Stimulated activated CD8-positive, alpha-beta memory T cell treated with anti-CD3 and anti-CD28 coated beads, Interleukin-7, amount 100 ng/mL, for 1 hour (primary cell): ENCODE measurements at places on chromosomes 4 and X.

DNA sequence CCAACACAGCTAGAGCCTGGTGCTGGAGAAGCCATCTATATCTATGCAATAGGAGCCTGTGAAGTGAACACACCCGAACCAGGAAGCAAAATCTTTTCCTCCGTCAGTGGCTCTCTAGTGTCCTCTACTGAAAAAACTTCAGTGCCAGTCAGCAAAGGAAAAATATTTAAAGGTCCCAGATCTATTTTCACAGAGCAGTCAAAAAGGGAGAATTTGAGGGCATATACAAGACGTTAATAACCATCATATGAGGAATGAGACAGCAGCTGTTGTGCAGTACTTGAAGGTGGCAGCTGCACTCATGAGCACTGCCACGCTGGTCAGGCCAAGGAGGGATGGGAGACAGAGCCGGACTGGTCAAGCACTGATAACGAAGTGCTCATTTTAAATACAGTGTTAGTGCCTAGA, 14.4 kb downstream of the MCUB start:
- DNase-seq = no peak

- no peak for DNase-seq
Observed at GRCh38 chrX:79167462-79167861, 23.0 kb downstream of the GPR174 start.

- DNase-seq = no peak
Observed at GRCh38 chr4:165621983-165622382, 243.2 kb downstream of the CPE start.

DNA sequence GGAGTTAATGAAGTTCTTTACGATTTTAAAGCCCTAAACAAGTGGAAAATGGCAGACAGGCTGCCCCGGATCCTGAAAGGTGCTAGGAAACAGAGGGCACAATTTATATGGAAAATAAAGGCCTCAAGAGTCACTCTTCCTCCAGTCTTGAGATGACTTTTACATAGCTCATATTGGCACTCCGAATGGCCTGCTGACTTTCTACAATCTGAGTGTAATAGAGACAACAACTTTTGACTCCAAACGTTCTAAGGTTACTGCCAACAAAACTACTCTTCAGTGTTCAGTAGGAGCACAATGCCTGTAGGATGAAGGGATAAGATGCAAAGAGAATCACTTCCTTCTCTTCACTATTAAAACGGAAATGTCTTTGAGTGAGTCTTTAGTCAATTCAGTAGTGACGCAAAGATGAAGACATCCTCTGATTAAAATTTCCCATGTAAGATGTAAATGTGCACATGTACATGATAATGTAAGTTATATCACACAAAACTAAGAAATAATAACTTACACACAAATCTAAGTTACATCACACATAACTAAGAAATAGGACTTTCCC, 40.5 kb downstream of the VEGFC start:
- DNase-seq = no peak

DNA sequence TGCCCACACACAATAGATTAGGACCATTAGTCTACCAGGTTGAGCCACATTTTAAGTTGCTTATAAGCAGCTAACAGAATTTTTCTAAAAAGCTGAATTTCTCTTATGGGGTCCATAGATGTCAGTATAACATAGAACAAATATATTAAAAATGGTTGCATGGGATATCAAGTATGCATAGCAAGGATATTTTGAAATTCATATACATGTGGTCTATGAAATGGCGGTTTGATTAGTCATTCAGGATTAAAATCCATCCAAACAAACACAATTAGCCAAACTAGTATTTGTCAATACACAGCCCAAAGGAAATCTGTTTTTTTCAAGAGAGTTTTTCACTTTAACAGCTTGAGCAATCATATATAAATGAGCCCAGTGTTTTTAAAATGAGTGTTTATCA, 33.5 kb upstream of the AMOT start:
- DNase-seq = no peak

DNA sequence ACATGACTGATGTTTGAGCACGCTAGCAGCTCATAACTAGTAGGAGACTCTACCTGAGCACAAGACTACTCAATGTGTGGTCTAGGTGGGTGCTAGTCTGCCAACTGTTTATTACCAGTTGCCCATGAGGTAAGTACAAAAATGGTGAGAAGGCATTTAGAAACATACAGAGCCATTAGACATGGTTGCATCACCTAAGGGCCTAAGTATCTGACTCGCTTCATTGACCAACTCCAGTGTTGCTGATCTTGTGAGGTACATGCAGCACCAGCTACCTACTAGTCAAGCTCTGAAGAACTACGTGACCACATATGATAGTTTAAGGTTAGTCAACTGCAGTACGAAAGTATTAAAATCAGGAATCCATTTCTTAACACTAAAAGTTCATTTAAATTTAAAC, 39.9 kb downstream of the APBB2 start:
- DNase-seq = no peak

GRCh38 chrX:72348247-72348979, 42.7 kb upstream of the CITED1 start:
- no peak for DNase-seq

DNA sequence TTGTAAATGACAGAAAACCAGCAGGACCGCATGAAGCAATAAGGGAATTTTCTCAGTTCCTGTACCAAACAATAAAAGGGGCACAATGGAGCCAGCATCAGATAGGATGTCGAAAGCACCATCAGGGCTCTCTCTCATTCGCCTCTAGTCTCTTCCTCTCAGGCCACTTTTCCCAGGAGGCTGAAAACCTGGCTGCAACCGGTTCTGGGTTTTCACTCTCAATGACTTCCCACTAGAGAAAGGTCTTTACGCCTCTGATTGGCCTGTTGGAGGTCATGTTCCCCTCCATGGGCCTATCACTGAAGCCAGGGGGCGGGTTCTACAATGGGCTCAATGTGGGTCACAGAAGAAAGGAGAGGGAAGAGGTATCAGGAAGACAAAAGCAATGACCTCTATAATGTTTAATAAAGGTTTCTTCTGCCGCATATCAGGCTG, 29.3 kb downstream of the ZNF827 start:
- DNase-seq = no peak

- DNase-seq = no peak
Observed at GRCh38 chr4:72827968-72828367, 241.5 kb downstream of the COX18 start.

- no peak for DNase-seq
Observed at GRCh38 chr4:73161527-73162185, 92.1 kb upstream of the COX18 start.

GRCh38 chrX:111470681-111471403, 40.6 kb upstream of the SERTM2 start:
- DNase-seq = no peak

DNA sequence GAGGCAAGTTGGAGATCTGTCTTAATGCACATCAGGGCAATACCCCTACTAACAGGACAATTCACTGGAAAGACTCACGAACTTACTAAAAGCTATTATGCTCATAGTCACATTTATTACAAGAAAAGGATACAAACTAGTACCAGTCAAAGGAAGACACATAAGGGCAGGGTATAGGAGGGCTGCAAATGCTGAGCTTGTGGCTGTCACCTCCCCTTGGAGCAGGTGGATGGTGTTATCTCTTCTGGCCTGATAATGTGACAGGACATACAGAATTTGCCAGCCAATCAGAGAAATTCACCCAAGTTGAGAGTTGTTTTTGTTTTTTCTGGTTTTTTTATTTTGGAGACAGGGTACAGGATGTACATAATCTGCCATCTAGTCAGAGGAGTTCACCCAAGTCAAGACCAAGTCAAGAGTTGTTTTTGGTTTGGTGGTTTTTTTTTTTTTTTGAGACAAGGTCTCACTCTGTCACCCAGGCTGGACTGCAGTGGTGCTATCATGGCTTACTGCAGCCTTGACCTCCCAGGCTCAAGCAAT, 8.8 kb downstream of the HERC5 start:
- DNase-seq = no peak

GRCh38 chr4:173543266-173543665, 13.2 kb upstream of the HAND2 start:
- DNase-seq = no peak

DNA sequence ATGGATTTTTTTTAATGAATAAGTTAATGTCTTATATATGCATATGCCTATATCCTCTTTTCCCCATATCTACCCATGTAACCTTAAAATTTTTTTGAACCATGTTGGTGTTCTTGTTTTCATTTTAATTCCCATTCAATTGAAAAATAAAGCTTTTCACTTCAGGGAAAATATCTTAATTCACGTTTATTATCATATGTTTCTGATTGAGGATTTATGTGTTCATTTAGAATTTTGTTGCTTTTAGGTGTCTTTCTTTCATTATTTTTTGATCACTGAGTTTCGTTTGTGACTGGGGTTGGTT, 29.1 kb downstream of the HADH start:
- DNase-seq = no peak

- DNase-seq = no peak
Observed at GRCh38 chr4:89099034-89099433, 12.3 kb upstream of the TIGD2 start.

DNA sequence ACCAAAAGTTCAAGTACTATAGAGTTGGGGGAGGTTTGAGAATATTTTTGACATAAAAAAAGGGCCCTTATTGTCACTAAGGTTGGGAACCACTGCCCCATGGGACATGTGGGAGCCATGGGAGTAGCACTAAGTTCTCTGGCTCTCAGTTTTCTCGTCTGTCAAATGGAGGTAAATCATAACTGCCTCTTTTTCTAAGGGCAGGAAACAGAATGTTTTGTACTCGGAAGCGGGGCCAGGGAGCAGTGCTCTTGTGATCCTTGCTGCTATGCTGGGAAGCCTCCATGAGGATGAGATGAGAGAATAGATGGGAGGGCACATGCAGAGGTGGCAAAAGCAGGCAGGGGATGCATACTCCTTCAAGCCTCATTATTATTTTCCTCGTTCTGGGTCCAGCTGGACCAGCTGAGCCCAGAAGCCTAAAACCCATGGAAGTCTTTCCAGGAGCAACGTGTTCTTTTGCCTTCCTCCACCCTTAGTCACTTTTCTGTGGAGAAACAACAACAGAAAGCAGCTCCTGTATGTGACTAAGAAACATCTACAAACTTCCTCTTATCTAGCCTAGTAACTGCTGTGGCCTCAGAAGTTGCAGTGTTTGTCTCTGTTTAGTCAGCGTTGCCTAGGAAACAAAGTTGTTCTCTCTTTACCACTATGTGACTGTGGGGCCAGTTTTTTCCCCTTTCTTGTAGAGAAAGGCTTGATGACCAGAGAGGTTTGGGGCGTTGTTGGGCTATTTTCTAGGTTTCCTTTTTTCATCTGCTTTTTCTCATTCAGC, 64.8 kb downstream of the TSC22D3 start:
- DNase-seq = no peak

- DNase-seq = no peak
Observed at GRCh38 chrX:27555514-27555913, 34.6 kb upstream of the DCAF8L2 start.

DNA sequence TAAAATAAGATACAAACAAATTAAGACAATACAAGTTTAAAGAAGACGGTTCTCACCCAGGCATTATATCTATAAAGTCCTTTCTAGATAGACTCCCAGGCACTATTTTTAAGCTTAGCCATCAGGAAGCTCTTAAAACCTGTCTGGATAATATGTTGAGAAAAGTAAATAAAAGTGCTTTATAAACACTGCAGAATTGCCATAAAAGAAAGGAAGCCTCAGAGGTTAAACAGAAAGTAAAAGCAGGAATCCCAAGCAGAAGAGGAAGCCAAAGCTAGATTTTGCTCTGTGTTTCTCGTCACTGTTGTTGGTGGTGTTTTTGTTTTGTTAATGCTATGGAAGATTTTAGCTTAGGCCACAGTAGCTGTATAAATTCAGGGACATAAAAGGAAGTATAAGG, 1267.3 kb downstream of the PCDH19 start:
- DNase-seq = no peak

- no peak for DNase-seq
Observed at GRCh38 chr4:108889696-108890483, 127.0 kb upstream of the ETNPPL start.

DNA sequence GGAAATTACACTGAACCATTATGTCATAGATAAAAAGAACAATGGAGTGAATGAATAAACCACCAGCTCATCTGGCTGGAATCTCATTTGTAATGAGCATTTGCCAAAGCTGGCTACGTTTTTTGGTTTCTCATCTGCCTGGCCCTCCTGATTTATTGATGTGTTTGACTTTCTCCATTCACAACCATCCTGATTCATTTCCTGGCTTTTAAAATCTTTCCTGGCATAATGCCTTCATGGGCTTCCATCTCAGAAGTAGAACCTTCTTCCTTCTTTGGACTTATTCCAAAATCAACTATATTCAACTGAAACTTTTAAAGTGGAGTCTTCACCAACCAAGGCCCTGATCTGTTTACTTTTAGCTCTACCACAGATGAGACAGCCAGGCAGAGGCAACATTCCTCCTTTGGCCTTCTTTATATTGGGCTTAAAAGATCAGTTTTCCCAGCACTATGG, 36.0 kb upstream of the ARSJ start:
- DNase-seq = no peak

DNA sequence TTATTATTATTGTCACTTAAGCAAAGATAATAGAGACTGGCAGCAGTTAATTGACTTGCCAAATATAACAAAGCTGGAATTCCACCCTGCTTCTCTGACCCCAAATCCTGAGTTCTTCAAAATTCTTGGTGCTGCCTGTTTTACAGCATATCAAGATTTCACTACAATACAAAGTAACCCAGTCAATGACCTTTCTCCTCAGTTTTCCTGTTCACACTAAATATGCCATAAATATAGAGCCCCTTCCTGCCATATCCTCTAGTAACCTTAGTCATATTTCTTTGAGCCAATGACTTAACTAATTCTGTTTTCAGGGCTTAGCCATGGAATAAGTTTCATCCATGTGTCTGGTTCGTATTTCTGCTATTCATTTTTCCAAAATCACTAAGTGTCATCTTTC, 315.3 kb upstream of the HS3ST1 start:
- no peak for DNase-seq

DNA sequence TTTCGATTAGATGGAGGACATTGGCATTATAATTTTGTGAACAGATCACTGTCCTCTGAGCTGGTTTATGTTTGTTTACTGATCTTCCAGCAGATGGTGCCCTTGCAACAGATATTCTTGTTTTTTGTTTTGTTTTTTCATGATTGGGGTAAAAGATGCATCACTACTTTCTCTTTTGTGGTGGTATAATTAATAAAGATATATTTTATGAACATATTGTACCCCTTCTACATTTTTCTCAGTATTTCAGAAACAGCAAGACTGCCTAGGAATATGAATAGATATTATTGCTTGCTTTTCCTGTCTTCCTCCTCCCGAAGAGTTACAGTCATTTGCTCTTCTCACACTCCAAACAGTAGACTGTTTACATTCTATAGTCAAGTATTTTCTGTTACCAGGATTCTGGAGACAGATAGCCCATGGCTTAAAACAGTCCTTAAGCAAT, 905.2 kb downstream of the TRAM1L1 start:
- DNase-seq = no peak

- no peak for DNase-seq
Observed at GRCh38 chr4:2141022-2141761, 82.1 kb downstream of the NAT8L start.

GRCh38 chr4:129040471-129040870, 52.9 kb downstream of the SCLT1 start:
- DNase-seq = no peak
